ELR (cell line): ENCODE measurements at places on chromosomes 7 and 10.

DNA sequence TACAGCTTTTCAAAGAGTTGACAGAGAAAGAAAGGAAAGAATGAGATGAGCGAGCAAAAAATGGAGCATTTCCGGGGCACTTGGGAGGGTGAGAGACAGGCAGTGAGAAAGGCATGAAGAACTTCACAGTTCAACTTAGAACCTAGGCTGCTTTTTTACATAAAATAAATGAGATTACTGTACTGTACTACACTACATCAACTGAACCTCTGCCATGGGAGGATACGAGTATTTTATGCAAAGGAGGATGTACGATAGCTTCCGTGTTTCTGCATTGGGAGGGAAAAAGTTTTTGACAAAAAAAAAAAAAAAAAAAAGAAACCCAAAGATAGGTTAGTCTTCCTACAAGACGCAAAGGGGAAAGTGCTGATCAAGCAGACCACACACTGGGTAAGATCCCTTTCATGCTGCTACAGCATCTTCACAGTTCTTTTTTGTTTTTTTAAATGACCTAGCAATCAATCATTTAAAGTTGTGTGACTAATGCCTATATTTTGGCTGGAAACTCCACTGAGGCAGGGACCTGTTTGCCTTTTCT, 88.0 kb downstream of the RAPGEF5 start:
- DNase-seq = no peak

- DNase-seq = peak; percentile 52
These were observed 2.1 kb upstream of the HOXA1 start for GRCh38 chr7:27097686-27098577.

DNA sequence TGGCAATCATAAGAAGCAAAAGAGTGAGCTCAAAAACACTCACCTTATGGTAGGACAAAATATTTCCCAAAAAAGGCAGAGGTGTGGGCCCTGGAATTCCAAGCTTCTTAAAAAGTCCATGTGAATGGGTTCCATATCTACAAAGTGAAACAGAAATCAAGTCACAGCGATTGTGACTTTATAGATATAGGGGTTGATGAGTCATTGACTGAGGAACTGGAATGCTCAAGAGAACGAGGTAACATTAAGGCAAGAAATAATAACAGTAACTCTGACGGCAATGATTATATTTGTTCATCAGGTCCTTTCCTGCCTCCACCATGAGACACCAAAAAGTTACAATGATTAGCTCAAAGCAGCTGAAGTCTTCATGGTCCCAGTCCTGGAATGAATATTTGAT, 4.0 kb downstream of the CYP3A4 start:
- no peak for DNase-seq

DNA sequence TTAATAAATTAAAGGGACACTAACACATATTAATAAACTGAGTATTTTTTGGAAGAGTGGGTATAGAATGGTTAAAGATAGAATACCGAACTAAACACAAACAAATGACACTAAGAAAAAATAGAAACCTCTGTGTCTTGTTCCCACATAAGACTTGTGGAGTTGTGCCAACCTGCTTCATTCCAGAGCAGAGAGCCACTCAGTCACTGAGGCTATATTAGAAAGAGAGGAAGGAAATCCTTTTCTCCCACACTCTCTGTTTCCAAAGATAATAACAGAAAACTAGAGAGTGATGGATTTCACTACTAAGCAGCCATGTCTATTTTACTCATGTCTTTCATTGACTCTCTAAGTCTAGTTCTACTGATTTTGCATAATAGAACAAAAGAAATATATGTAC, 26.0 kb downstream of the CTNNA3 start:
- DNase-seq = no peak

GRCh38 chr10:132588301-132589013, 50.9 kb downstream of the INPP5A start:
- DNase-seq = no peak

- DNase-seq = no peak
These were observed 93.0 kb upstream of the IL6 start for GRCh38 chr7:22633954-22634474.

GRCh38 chr7:157460721-157461120, 123.9 kb downstream of the DNAJB6 start:
- DNase-seq = no peak

GRCh38 chr7:117146059-117146458, 176.8 kb downstream of the WNT2 start:
- no peak for DNase-seq

DNA sequence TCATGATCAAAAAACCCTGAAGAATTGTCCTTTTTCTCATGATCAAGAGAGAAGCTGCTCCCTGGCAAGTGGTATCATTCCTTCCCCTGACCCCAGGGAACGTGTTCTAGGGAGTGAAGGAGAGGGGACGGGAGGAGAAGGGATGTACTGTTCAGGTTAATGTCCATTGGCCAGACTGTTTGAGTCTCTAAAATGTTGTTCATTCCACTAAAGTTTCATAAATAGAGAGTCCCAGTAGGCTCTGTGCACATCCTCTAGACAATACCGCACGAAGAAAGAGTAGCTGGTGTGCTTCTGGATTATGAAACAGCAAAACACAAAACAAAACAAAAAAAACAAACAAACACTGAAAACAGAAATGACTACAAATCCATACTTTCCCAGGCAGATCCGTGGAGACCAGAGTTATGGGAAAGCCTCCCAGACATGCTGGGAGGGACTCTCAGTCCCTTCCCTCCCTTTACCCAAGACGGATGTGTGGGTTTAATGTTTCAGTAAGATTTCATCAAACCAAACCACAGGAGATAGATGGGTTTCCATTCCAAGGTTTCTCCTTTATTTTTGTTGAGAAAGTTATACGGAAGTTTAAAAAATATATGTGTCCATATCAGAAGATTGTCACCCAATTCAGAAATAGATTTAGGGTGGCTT, 66.5 kb upstream of the TNS3 start:
- DNase-seq = peak; percentile 24

DNA sequence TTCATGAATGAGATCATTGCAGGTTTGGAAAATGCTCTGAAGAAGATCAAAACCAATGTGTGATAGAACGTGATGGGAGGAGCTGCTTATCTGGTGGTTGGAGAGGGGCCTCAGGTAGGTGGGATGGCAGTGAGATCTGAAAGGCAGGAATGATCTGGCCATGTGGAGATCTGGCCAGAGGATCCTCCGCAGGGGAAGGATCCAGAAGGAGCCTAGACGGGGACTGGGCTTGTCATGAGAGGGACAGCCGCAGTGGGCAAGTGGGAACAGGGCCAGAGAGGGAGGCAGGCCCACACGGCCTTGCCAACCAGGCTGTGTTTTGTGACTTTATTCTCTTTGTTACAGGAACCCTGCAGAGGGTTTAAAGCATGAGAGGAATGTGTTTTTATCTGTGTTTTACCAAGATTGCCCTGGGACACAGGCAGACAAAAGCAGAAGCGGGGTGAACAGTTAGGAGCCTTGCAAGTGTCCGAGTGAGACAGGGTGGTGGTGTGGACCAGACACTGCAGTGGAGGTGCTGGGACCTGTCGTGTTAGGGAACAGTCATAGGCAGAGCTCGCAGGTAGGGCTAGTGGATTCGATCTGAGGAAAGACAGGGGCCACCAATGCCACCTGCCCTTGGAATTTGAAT, 66.6 kb downstream of the TLL2 start:
- no peak for DNase-seq
